Epithelial cell of prostate (primary cell): ENCODE measurements at places on chromosomes 4 and X.

- DNase-seq, result peak; percentile 62
These were observed 335.8 kb downstream of the PABPC4L start for GRCh38 chr4:133865612-133866327.

DNA sequence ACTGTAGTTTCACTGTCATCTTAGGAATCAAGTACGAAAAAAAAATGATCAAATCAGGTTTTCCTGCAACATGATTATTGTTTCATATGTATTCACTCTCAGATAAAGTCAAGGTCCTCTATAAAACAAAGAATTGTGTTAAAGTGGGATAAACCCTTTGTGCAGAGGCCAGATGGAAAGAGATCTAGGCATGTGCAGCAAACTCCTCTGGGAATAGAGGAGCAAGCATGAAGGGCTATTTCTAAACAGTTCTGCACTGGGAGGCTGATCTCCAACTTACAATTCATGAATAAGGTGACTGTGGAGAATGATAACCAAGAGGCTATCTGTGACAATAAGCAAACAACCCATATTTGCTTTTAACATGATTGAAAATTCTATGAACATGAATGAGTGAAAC is 2.4 kb upstream of the WDFY3 start:
- DNase-seq, result no peak

GRCh38 chr4:48350871-48351270 is 9.5 kb downstream of the SLAIN2 start:
- DNase-seq, result no peak

GRCh38 chr4:19791422-19792123 is 460.1 kb upstream of the SLIT2 start:
- DNase-seq, result no peak

GRCh38 chr4:10089346-10089745 is 27.3 kb downstream of the WDR1 start:
- DNase-seq, result no peak

GRCh38 chr4:74675673-74676279 is 118.5 kb downstream of the BTC start:
- DNase-seq, result no peak

DNA sequence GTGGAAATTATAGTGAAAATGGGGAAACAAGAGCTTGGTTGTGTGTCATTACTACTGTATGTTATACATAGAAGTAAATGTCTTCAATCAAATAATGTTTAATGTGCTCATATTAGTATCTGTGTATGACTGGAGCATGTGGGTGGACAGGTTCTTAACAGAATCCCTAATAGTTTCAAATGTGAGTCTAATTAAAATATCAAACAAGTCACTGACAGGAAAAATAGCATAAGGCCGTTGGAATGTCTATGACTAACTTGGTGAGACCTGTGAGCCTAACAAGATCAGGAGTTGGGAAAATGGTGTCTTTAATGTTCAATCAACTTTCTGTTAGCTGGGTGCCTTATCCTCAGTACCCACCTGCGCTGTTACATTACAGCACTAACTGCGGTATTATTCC is 6.2 kb upstream of the CXCL3 start:
- DNase-seq, result peak; percentile 57

- DNase-seq, result no peak
These were observed 159.2 kb upstream of the CPEB2 start for GRCh38 chr4:14842964-14843630.

GRCh38 chrX:70139736-70140135 is 6.5 kb downstream of the IGBP1 start:
- DNase-seq, result no peak

DNA sequence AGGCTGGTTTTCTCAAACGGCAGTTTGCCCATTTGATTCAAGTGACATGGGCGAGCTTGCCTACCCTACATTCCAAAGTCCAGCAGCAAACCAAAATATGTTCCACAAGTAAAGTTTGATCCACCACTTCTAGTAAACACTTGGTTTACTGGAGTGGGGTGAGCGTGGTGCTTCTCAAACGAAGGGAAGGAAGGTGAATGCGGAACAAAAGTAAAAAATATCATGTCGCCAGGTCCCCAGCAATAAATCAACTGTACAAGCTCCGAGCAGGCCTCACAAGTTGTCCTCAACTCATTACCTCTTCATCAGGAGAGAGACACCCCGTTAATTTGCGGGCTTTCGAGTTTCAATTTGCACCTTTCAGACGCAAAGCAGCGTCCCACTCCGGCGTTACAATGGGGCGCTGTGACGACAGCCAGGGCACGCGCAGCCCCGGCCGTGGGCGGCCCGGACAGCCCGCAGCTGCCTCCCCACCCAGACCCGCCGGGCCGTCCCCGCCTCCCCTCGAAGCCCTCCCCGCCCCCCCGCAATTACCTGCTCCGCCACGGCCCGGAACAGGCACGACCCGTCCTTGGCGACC is 1.0 kb downstream of the OTUD4 start:
- DNase-seq, result no peak

DNA sequence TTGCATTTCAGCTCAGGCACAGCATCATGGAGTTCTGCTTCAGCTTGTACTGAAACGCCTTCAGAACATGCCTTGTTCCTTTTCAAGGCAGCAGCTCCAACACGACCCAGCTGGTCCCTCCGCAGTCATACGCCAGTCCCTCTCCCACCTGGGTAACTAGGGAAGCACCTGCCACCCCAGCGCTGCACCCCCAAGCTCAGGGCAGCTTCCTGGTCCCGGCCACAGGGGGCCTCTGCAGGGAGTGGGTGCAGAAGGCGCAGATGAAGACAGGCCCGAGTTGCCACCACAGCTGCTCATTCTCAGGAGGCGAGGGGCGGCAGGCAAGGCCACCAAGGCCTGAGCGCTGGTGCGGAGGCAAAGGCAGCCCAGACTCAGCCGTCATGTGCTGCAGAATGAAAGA is 21.8 kb downstream of the WDR1 start:
- DNase-seq, result no peak

DNA sequence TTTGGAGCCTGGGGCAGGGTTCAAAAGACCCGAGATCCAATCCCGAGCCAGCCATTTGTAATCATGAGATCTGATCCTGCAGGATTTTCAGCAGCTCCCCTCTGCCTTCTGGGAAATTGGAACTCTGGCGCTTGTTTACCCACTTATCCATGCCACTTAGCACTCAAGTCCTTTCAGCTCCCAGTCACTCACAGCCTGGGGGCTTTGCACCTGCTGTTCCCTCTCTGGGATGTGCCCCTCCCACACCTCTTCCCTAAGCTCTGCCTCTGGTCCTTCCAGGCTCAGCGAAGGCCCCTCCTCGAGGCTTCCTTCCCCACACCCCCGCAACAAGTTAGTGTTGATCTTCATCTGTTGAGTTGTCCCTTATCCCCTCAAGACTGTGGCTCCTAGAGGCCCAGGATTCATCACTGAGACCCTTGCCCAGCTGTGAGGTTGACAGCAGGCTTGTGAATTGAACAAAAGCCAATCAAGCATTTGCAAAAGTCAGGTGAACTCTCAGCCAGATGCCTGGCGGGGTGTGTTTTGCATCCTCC is 99.1 kb upstream of the AFAP1 start:
- DNase-seq, result no peak

GRCh38 chrX:54184474-54184873 is 1.4 kb upstream of the FAM120C start:
- no peak for DNase-seq

GRCh38 chr4:75673959-75674328 is 733 bp upstream of the G3BP2 start:
- no peak for DNase-seq

GRCh38 chr4:75249739-75250138 is 264.5 kb downstream of the RCHY1 start:
- DNase-seq, result no peak

DNA sequence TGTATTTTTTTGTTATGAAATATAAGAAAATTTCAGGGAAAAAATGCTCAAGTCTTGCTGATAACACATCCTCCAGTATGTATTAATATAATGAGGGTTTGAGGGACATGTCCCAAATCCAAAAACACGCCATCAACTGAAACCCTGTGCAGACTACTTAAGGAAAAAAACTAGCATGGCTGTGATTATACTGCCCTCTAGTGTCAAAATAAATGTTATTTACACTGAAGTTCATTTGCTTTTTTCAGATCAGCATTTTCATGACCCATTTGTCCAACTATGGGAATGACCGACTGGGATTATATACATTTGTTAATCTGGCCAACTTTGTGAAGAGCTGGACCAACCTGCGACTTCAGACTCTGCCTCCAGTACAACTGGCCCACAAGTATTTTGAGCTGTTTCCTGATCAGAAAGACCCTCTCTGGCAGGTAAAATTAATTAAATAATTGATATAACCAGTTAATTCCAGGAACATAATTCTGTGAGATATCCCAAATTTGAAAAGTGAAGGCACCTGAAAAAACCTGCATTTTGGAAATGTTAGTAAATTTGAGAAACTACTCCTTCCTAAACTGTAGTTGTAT is 128.5 kb downstream of the PRSS12 start:
- DNase-seq, result peak; percentile 8

- DNase-seq, result no peak
These were observed 56.9 kb upstream of the TADA2B start for GRCh38 chr4:6986072-6986780.

GRCh38 chr4:189597341-189597740 is 343.3 kb upstream of the FRG1 start:
- no peak for DNase-seq

DNA sequence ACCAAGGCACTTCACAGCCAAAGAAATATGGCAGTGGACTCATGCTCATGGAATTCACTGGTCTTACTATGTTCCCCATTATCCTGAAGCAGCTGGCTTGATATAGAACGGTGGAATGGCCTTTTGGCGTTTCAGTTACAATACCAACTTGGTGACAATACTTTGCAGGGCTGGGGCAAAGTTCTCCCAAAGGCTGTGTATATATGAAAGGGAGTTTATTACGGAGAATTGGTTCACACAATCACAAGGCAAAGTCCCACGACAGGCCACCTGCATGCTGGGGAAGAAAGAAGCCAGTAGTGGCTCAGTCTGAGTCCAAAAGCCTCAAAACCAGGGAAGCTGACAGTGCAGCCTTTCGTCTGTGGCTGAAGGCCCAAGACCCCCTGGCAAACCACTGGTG is 50.8 kb upstream of the SMARCAD1 start:
- no peak for DNase-seq

GRCh38 chr4:176540814-176541213 is 221.0 kb downstream of the SPCS3 start:
- no peak for DNase-seq

- no peak for DNase-seq
These were observed 221.2 kb downstream of the GRIA3 start for GRCh38 chrX:123405231-123405630.

GRCh38 chr4:128924951-128925350 is 115.5 kb downstream of the JADE1 start:
- DNase-seq, result peak; percentile 27

DNA sequence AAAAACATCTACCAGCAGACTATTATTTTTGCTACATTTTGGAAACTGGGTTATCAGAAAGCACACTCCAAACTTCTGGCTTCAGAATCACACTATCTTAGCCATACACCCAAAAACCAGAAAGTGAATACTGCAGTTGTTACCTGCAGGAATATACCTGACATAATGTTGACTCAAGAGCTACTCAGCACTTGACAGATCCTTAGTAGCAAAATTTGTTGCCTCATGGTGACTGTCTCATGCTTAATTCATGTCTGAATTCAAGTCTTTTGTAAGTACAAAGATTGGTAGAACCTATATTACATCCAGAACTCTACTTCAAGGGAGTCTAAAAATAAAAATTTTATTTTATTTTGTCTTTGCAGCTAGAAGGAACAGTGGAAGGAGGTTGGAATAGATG is 140.2 kb upstream of the GYPA start:
- DNase-seq, result no peak

DNA sequence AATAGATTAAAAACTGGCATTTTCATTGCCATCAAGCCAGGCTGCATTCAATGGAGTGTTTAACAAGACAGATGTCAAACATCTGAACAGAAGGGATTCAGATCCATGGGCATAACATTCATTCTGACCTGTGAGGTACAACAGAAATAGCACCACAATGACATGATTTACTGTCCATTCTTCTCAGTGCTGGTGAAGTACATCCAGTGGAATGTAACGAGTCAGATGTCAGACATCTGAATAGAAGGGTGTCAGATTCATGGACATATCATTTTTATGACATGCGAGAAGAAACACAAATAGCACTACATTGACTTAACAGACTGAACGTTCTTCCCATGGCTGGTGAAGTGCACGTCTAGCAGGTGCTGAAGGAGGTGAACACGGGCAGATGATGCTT is 186.4 kb downstream of the PPP4R3C start:
- no peak for DNase-seq

DNA sequence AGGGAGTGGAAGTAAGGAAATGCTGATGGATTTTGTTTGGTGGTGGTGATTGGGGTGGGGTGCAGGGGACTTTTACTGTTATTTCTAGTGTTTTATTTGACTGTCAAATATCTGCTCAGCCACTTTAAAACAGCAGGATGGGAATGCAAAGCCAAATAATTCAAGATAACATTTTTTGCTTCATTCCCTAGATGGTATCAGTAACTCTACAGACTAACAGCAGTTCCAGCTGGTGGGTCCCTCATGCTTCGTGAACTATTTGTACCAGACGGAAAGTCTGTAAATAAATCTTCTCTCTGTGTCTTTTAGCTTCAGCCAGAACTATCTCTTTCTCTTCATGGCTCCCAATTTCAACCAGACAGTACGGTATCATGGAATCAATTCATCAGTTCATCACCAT is 27.5 kb downstream of the GPR143 start:
- no peak for DNase-seq

- DNase-seq, result no peak
These were observed 22.7 kb upstream of the PLA2G12A start for GRCh38 chr4:109752525-109752924.

DNA sequence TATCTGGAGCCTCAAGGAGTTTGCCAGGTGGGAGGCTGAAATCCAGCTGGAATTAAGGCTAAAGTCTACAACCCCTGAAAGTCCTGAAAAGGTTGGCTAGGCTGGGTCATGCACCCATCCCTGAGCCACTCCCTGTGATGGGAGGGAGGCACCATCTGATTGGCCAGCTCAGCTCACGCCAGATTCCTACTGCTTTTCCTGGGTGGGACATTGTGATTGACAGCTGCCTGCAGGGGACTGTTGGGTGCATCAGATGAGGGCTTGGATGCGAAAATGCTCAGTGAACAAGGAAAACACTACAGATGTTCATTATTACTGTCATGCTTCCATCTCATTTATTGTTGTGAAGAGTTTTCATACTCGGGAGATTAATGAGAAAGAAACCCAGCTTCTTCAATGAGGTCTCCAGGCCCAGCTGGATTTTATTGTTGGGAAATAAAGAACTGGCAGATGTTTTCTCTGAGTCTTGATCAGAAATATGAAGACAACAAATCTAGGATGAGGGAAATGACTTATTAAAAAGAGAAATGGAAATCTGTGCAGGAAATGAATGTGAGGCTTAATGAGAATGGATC is 185.9 kb downstream of the STK32B start:
- no peak for DNase-seq
